AML-193 (cell line): ENCODE measurements at places on chromosomes 7 and 10.

DNA sequence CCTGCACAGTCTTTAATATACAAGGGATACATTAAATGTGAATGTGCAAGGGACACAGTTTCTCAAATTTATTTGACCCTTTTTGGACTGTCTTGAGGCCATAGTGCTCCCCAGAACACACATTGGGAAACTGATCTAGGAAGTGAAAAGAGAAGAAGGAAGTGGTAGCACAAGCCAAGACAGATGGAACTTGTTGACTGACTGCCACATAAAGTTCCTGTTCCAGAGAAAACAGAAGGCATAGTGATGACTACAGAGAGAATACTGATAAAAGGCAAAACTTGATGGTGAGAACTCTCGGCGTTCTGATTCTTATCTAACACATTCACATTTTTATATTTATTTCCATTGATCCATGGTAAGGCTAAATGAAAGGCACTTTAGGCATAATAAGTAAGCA lies 1216.4 kb downstream of the CNTNAP2 start:
- DNase-seq, result no peak

DNA sequence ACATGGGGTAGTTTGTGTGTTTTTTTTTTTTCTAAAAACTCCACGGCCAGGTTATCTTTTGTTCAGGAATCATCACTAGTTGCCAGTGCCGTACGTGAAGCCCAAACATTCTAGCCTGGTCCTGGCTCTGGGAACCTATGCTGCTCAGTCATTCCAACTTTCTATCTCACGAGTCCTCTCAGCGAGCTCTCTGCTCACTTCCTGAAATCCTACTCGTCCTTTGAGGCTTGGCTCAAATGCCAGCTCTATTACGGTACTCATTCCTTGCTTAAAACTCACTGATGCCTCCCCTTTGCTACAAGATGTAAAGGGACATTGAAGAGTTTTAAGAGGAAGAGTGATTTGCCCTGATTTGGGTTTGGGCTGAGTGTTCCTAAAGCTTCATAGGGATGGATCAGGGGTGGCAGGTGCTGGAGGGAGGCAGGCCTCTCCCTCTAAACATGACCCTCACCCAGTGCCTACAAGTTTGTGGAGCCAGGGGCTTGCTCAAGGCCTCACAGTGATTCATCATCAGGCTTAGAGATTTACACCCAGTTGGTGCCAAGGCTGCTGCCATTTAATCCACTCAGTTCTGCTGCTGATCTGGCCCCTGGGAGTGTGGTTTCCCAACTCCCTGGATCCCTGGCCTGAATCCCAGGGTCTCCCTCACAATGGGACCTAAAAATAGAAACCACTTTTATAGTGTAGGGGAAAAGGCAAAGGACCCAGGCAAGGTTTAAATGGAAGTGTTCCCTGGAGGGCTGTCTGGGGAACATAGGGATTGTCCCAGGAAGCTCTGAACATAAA lies 46.1 kb upstream of the R3HCC1L start:
- no peak for DNase-seq

GRCh38 chr10:112307358-112308124 lies 24.3 kb downstream of the TECTB start:
- no peak for DNase-seq

DNA sequence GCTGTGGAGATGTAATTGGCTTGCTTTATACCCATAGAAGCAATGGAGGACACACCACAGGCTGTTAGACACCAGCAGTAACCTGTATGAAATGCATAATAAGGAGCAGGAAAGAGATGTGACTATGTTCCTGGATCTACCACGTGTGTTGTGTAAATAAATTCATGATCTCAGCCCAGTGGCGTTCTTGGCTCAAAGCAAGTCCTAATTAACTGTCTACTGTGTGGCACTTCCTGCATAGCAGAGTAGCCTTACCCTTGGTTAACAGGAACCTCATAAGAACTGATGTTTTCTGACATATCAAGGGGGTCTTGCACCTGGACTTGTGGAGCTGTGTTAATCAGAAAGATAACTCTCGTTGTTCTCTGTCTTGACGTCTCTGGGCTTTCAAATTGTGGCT lies 25.7 kb upstream of the FAM180A start:
- DNase-seq, result no peak

DNA sequence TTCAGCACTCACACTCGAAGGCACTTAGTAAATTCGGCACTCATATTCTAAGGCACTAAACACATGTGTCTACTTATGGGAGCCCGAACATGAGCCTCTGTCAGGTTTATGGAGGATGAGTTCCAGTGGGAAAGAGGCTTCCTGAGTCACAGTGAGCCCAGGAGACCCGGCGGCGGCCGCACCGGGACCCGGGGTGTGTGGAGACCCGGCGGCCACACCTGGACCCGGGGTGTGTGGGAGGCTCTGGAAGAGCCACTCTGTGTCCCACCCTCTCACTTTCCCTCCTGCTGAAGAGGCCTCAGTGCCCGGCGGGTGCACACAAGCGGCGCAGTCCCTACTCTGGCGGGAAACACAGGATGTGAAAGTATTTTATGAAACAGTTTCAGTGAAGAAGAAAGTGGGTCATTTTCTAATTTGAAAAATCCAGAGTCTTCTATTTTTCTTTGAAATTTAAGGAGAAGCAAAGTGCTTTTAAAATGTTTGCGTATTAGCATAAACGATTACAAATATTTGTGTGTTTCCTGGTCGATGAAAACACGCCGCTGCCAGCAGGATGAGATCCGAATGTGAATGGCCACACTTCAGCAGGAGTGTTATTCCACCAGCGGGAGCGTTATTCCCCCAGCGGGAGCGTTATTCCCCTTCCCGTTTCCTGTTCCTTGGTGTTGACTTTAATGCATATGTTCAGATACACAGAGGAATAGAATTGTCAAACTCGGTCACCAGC lies 625.1 kb downstream of the DNAJB6 start:
- no peak for DNase-seq

GRCh38 chr10:117615649-117616048 lies 73.1 kb downstream of the EMX2 start:
- no peak for DNase-seq

DNA sequence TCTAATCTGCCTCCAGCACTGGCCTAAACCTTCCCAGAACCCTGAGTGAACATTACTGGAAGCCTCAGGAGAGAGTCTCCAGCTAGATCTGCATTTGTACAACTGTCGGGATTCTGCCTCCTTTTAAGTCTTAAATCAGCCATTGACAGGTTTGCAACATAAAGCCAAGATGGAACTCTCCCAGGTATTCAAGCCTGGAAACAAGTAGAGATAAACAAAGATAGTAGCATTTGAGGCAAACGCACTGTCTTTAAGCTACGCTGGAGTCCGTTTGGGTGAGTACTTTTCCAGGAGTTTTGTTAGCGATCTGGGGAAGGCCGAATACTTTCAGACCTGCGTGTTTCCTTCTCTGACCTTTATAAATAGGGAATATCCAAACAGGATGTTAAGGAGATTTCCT lies 317.2 kb upstream of the FZD8 start:
- no peak for DNase-seq

DNA sequence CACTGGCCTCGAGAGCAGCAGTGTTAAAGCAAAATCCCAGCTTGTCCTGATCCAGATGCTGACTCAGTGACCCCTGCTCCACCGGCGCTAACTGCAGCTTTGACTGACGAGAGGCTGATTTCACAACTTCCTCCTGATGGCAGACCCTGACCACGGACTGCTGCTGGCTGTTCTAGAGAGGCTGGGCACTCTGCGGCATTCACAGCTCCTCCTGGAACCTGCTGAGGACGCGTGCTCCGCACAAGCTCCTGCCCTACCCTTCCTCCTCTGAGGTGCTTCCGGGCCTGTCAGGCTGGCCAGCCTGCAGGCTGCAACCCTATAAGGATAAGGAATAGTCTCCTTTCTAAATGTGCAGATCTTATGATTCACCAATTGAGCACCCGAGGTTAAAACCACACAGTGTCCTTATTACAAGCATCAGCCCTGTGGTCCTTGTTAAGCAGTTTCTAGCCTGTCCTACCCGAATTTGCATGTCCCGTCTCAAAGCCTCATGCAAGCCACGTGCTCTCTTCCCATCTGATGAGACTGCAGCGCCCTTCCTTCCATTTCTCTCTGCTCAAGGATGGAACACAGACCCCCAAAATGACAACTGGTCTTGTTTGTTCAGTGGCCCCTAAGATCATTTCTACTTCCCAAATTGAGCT lies 35.5 kb upstream of the NCAPG2 start:
- DNase-seq, result peak; percentile 93

DNA sequence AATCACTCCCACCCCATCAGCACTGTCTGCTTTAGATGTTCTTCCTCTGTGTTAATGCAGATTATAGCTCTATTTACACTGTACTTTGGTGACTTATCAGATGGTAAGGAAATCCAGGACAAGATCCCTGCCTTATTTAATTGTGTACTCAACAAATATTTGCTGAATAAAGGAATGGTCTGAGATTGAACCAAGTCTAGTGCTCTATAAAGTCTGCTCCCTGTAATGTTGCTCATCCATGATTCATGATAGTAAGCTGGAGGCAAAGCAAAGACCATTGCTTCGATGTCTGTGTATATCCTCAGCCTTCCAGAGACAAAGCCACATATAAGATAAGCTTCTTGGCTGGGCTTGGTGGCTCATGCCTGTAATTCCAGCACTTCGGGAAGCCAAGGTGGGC lies 33.5 kb downstream of the PLCE1 start:
- DNase-seq, result no peak

- DNase-seq, result no peak
These were observed 36.2 kb downstream of the COX15 start for GRCh38 chr10:99695761-99696160.

DNA sequence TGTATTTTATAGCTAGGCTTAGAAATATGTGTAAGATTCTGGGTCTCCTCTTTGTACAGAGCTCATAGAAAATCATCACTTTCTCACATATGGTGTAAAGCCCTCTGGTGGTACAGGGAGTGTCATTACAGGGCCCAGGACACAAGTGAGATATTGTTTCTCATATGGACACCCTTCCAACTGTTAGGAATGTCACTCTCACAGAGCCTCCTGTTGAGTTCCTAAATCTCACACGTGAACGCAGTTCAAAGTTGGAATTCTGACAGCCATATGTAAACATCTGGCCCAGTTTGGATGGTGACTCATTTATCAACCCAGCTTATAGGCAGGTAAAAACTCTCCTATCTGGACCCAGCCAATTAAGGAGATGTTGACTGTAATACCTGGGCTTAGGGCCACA lies 35.4 kb upstream of the ZNF107 start:
- peak; percentile 67 for DNase-seq
